ENCODE measurements at places on chromosomes 1 and 21. TPM values are rescaled to one million over a fixed set of nuclear protein-coding genes. Genes with fewer than 3 reads are reported as not detected.

DNA sequence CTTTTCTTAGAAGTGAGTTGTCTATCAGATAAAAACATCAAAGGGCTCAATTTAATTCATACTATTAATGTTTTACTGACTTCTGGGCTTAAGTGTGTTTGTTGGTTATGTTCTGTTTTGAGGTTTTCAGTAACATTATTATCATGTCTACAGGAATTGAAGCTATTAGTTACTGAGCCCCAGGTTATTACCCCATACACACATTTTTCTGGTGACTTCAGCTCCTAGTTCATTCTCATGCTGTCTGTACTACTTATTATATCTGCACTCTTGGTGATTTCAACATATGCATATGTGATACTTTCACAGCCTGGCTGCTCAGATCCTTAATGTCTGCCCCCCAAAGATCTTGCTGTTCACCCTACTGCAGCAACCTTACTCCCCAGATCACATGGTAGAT is 27.0 kb upstream of the SGIP1 start:
- no peak for DNase-seq

- no peak for DNase-seq
Observed at GRCh38 chr1:52054496-52055065, 410 bp downstream of the TXNDC12 start.

Gene HSPB7
- total RNA-seq = not detected

DNA sequence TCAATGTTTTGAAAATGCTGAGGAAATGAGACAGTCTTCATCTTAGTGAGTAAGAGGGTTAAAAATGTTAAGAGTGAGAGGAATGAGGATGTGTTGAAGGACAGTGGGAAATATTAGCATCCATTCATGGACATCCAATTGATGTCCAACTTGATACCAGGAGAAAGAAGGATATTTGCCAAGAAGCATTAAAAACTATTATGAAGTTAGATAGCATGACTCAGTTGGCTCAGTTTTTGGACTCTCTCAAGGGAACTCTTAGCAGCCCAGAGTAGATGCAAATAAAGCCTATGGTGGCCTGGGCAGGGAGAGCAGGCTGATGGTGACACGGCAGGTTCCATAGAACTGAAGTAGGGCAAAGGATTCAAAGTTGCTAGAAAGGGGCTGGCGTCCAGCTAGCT is 171.0 kb downstream of the ZZZ3 start:
- DNase-seq = no peak

- DNase-seq = no peak
Observed at GRCh38 chr1:228275179-228275429, 67.3 kb downstream of the OBSCN start.

DNA sequence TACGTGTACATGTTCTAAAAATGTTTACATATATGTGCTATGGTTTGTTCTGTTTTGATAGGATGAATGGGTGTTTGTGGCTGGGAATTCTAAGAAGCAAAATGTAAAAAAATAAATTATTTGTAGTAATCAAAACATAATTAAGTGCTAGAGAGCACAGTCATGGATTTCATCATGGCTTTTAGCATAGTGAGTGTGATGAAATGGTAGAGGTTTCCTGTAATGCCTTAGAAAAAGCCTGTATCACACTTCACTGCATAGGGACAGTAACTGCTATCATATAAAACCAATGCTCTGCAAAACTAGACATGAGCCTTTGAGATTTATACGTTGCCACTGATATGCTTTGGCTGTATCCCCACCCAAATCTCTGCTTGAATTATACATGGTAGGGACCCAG is 99.8 kb downstream of the PTGER3 start:
- no peak for DNase-seq

DNA sequence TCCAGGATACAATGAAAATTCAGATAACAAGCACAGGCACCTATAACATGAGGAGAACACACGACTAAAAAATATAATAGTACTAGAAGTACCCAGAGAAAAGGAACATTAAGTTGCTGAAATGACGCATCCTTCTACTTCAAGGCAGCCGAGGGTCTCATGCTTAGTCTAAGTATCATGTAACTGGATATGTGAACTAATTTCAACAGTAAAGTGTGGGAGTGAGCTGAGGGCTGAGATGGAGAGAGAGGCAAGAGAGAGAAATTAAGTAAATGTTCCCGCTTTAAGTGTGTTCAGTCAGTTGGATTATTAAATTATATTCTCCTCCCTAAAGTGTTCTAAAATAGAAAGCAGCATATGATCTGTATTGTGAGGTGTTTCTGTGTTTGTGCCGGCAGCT is 152.2 kb upstream of the KRTAP19-8 start:
- DNase-seq = no peak

DNA sequence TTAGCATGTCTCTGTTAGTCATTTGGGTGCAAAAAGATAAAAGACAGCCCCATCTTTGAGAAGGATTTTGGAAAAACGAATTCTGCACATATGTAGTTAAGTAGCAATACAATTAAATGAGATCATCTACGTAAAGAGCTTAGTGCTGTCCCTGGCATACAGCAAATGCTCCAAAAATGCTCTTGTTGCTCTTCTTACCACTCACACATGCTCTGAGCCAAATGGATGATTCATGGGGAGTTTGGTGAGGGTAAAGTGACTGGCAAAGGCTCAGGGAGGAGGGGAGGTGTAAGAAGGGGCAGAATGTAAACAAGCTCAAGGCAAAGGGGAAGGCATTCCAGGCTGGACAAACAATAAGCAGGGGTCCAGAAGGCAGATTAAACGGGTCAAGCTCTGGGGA is 191.9 kb downstream of the AK5 start:
- DNase-seq = no peak

- DNase-seq = no peak
Observed at GRCh38 chr1:151405187-151405951, 6.0 kb downstream of the PSMB4 start.

DNA sequence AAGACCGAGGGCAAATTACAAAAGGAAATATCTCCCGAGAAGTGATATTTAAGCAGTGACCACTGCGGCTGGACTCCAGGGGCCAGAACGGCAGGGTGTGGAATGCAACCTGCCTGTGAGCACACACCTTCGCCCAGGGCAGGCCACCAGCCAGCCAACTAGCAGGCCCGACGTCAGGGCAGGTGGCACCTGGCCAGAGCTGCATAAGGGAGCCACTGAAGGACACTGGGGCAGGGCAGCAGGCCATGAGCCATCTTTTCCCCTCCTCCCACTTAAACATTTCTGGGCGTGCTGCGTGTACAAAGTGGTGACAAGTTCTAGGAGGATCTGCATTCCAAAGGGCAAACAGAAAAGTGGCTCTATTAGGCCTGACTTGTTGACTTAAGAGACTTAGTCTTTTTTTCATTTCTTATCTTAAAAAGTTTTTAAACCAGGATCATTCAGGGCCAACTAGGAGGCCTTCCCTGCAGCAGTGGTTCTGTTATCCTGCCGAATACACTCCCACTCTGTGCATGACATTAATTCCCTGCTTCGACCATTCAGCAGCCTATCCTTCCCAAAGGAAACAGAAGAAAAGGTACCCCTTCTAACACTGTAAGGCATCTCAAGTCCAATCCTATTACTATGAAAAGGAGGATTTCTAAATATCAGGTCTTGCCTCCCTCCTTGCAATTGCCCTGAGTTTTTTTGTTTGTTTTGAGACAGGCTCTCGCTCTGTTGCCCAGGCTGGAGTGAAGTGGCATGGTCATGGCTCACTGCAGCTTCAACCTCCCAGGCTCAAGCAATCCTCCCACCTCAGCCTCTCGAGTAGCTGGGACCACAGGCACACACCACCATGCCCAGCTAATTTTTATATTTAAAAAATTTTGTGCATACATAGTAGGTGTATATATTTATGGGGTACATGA is 96.3 kb downstream of the BCAR3 start:
- DNase-seq = no peak

Gene KRTAP13-2
- not detected for total RNA-seq

Gene TBX19
- 2.2 TPM for total RNA-seq

GRCh38 chr1:20426923-20427322 is 59.1 kb downstream of the CAMK2N1 start:
- DNase-seq = peak; percentile 35

GRCh38 chr1:115118086-115118485 is 28.8 kb upstream of the TSPAN2 start:
- DNase-seq = no peak

GRCh38 chr1:88149686-88150085 is 534.4 kb upstream of the PKN2 start:
- no peak for DNase-seq

DNA sequence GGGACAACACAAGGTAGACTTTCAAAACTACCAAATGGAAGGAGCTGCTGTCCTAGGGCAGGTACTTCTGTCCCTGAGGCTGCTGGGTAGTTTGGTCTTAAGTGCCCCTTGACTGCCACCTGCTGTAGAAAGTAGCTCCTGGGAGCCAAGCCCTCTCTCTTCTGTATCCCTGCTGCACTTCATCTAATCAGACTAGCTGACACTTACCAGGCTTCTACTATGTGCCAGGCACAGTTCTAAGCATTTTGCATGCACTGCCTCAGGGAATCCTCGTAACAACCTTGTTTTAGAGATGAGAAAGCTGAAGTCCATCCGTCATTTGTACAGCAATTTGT is 15.9 kb upstream of the SRSF4 start:
- peak; percentile 50 for DNase-seq

Gene COQ8A
- total RNA-seq = 22.2 TPM

GRCh38 chr1:116804736-116805135 is 50.5 kb downstream of the CD2 start:
- DNase-seq = peak; percentile 60

DNA sequence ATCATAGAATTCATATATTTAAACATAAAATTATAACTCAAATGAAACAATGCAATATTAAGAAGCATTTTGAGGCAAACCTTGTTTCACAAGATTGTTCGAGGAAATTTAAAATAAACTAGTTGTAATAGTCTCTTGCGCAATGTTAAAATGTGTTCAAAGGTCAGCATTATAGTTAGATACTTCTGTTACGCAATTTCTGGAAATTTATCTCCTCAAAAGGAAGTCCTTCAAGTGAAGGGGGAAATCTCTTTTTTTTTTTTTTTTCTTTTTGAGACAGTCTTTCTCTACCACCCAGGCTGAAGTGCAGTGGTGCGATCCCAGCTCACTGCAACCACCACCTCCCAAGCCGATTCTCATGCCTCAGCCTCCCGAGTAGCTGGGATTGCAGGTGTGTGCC is 52.1 kb downstream of the FMO4 start:
- no peak for DNase-seq

DNA sequence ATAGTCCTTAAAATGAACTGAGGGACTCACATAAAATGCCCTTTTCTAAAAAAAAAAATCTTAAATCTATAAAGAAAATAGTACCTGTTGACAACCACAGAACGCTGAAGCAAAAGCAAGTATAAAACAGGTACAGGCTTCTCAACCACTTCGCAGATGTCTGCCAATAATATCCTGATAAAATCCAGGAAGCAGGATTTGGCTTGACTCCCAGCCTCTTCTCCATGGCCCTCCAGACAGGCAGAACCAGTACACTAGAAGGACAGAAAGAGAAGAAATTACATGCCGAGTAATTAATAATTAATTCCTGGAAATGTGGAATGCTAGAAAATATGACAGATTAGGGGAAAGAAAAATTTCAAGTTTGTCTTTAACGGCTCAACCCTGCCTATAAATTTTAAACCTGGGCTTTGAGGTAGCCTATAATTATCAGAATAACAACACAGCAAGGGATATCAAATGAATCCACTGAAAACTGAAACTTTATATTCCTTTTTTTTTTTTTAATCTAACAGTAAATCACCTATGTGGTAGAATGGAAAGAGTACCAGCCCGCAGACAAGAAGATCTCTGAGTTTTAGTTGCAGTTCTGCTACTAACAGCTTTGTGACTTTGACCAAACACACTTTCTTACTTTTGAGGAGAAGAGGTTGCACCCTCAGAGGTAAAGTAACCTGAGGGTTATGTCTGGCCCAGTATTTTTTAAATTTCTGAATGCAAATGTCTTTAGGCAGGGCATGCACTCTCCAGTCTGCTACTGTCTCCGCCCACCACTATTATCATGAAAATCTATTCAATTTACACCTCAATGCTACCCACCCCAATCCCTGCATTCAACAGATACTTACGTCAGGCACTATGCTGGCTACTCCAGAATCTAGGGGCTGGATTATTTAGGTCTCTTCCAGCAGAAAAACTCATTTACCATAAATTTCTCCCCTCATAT is 2.7 kb downstream of the KIAA0319L start:
- DNase-seq = no peak

GRCh38 chr21:41480086-41480690 is 27.8 kb downstream of the TMPRSS2 start:
- DNase-seq = no peak

- no peak for DNase-seq
Observed at GRCh38 chr1:114154146-114154962, 685 bp upstream of the SYT6 start.

GRCh38 chr21:45901061-45901690 is 80.4 kb upstream of the COL6A1 start:
- no peak for DNase-seq

- DNase-seq = no peak
Observed at GRCh38 chr1:6674771-6675170, 26.8 kb downstream of the DNAJC11 start.

Gene SERINC2
- 0.29 TPM for total RNA-seq

Gene LCK
- total RNA-seq = 246 TPM

DNA sequence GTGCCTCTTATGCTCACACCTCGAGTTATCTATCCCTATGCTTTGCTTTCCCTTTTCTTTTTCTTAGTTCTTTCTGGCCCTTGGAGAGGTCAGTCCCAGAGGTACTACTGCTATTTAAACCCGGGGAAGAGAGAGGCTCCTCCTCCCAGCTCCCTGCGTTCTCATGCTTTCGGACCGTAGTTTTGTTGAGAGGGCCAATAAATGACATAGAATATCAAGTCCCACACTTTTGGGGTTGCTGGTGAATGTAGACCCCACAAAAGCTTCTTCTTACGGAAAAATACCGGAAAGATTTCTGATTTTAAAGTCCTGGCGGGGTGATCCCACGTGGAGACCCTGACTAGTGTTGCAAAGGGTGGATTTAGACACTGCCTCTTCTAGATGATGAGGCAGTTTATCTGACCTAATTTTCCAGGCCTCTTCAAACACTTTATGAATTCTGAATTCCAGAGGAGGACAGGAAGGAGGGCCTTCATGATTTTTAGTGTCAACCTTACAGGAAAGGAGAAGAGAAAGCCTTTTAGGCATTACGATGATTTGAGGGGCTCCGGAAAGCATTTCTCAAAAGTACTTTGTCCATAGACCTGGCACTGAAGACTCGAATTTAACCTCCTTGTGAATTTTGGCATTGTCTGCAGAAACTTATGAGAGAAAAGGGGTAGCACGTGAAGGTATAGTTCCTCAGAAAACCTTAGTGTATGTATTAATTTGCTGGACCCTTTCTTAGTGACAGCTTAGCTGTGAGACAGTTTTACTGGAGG is 694 bp downstream of the TMEM167B start:
- peak; percentile 41 for DNase-seq

Gene LRRC53
- not detected for total RNA-seq

- no peak for DNase-seq
Observed at GRCh38 chr21:45383615-45384201, 21.3 kb upstream of the COL18A1 start.

GRCh38 chr1:11326070-11326469 is 53.1 kb downstream of the UBIAD1 start:
- no peak for DNase-seq

Gene GREM2
- total RNA-seq = 0.46 TPM

GRCh38 chr1:52424813-52425212 is 20.4 kb downstream of the PRPF38A start:
- DNase-seq = no peak
